ENCODE measurements at places on chromosomes 7 and 10. TPM values are rescaled to one million over a fixed set of nuclear protein-coding genes. Genes with fewer than 3 reads are reported as not detected.

- no peak overlapping the region for H3K27ac ChIP-seq
- H3K4me3 ChIP-seq, result no peak overlapping the region
- no peaks in the 10 kb centered on the region for H3K36me3 ChIP-seq
Measured at GRCh38 chr10:23065181-23065948, 30.0 kb upstream of the MSRB2 start.

Gene NKX2-3
- total RNA-seq, result not detected

DNA sequence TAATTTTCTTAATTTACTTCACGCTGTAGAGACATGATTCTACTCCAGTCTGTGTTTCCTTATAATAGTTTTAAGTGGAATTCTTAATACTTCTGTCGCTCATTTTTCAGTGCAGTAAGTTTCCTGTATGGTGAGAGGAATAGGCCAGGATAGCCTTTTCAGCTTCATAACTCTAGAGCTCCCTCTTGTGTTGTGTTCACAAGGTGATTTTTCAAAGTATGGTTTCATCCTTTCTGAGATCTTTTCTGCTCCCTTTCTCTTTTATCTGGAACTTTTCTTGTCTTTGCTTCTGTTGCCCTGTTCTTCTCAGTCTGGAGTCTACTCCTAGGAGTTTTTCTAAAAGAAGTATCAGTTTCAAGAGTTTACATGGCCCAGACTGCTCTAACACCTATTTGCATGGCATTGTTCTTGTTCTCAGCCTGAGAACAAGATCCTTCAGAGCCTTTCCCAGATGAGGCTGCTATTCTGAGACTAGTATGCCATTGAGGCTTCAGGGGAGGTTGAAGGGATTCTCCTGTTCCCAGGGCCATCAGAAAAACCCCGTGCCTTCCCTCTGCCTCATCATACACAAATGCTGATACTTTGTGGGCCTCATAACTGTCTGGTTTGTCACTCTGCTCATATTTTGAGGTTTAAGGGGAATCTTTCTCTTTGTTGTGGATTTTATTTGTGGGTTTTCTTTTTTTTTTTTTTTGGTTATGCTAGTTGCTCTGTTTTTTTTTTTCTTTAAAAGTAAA lies 21.8 kb downstream of the NET1 start:
- no peaks in the 10 kb centered on the region for H3K27me3 ChIP-seq
- no peak for DNase-seq
- H3K4me3 ChIP-seq, result no peak overlapping the region
- H3K27ac ChIP-seq, result no peak overlapping the region
- H3K36me3 ChIP-seq, result no peaks in the 10 kb centered on the region

Gene CLCN1
- not detected for total RNA-seq

DNA sequence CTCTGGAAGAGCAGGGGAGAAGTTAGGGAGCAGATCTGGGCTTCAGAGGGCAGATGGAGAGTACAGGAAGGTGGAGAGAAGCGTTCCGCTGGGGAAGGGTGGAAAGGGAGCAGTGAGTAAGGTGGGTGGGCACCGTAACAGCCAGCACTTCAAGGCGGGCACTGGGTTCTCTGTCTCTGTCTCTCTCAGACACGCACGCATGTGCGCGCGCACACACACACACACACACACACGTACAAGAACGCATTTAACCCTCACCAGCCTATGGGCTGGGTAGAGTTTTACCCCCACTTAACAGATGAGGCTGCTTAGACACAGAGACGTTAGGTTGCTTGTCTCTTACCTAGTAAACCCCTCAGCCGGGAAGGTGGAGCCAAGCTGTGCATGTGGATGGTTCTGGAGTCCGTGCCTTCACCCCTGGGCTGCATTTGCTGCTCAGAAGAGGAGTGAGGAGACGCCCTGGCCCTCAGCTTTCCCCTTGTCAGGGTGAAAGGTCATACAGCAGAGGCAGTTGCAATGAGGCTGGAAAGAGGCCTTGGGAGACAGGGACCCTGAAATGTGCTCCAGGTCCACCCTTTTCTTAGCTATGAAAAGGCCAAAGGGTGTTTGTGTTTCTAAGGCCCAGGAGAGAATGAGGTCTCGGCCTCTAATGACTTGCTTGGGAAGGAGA lies 16.0 kb downstream of the ADCYAP1R1 start:
- no peak overlapping the region for H3K4me3 ChIP-seq
- H3K36me3 ChIP-seq, result no peaks in the 10 kb centered on the region
- H3K27ac ChIP-seq, result no peak overlapping the region

Gene CCDC3
- total RNA-seq, result 0.16 TPM

GRCh38 chr10:119831656-119832055 lies 41.0 kb downstream of the MCMBP start:
- DNase-seq, result no peak
- H3K4me3 ChIP-seq, result no peak overlapping the region
- no peaks in the 10 kb centered on the region for H3K27me3 ChIP-seq
- peaks cover 84% of the 10 kb centered on the region for H3K36me3 ChIP-seq
- no peaks in the 10 kb centered on the region for H3K4me1 ChIP-seq
- no peak overlapping the region for H3K27ac ChIP-seq

Gene MRLN
- not detected for total RNA-seq

- H3K27ac ChIP-seq, result peak overlapping the region; percentile 99
- peak overlapping the region; percentile 66 for H3K4me3 ChIP-seq
- no peaks in the 10 kb centered on the region for H3K27me3 ChIP-seq
- H3K36me3 ChIP-seq, result peaks cover 20% of the 10 kb centered on the region
Measured at GRCh38 chr7:12211711-12212485, 804 bp downstream of the TMEM106B start.

GRCh38 chr7:154789404-154789803 lies 213.5 kb downstream of the PAXIP1 start:
- no peaks in the 10 kb centered on the region for H3K36me3 ChIP-seq
- H3K4me1 ChIP-seq, result no peaks in the 10 kb centered on the region
- peaks cover 2% of the 10 kb centered on the region for H3K27me3 ChIP-seq
- no peak overlapping the region for H3K4me3 ChIP-seq
- DNase-seq, result no peak

- H3K36me3 ChIP-seq, result no peaks in the 10 kb centered on the region
- no peak for DNase-seq
- H3K27ac ChIP-seq, result no peak overlapping the region
- peaks cover 11% of the 10 kb centered on the region for H3K27me3 ChIP-seq
- peak overlapping the region; percentile 67 for H3K4me3 ChIP-seq
- peaks cover 3% of the 10 kb centered on the region for H3K4me1 ChIP-seq
Measured at GRCh38 chr10:100970076-100970913, 991 bp downstream of the SEMA4G start.

Gene DTX2
- 29.0 TPM for total RNA-seq

Gene TSPAN12
- total RNA-seq, result 0.33 TPM

DNA sequence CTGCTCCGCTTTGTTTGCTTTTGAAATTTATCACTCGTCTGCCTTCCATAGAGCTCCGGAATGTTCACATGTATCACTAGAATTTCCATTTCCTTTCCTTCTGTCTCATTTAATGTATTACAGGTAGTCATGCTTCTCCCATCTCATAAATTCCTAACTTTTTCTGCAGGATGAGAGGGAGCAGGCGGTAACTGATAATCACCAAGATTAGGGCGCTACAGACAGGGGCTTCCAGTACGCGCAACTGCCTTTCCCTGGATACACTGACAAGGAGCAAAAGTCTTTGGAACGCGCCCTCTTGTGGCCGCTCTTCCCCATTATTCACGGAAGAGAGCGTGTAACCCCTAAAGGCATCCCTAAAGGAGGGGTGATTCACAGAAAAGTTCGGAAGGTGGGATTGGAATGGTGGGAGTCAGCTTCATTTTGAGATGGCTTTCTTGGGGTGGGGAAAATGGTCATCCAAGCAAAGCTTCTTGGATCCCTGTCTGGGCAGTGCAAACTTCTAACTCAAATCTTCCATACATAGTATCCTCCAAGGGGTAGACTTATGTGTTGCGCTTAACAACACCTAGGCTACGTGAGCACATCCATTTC lies 6.5 kb downstream of the INHBA start:
- peaks cover 26% of the 10 kb centered on the region for H3K27me3 ChIP-seq
- no peaks in the 10 kb centered on the region for H3K4me1 ChIP-seq
- no peak for DNase-seq
- no peaks in the 10 kb centered on the region for H3K36me3 ChIP-seq
- H3K27ac ChIP-seq, result no peak overlapping the region

- DNase-seq, result no peak
- no peaks in the 10 kb centered on the region for H3K36me3 ChIP-seq
- H3K4me1 ChIP-seq, result no peaks in the 10 kb centered on the region
Measured at GRCh38 chr10:63977329-63977923, 456.2 kb downstream of the REEP3 start.

Gene PTPRN2
- total RNA-seq, result 1.6 TPM

DNA sequence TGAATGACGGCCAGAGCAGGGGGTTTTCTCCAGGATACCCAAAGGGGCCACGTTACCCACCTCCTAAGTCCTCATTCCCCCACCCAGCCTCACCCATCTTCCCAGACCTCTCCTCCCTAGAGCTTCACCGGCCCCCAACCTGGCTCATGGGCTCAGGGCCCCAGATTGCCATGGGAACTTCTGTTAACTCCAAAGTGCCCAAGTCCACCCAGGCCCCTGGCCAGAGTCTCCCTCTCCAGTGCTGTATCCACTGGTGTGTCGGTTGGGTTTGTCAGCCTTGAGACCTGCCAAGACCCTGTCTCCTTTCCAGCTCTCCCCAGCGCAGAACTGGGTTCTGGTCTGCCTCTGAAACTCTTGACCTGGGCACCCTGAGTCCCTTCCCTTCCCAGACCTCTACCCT lies 37.1 kb upstream of the ZMIZ2 start:
- no peaks in the 10 kb centered on the region for H3K27me3 ChIP-seq
- no peak overlapping the region for H3K27ac ChIP-seq
- H3K4me3 ChIP-seq, result no peak overlapping the region

GRCh38 chr10:70847659-70848360 lies 32.1 kb downstream of the SGPL1 start:
- H3K4me3 ChIP-seq, result no peak overlapping the region
- no peak overlapping the region for H3K27ac ChIP-seq
- no peaks in the 10 kb centered on the region for H3K27me3 ChIP-seq
- no peak for DNase-seq
- peaks cover 26% of the 10 kb centered on the region for H3K36me3 ChIP-seq

Gene RTKN2
- total RNA-seq, result 13.1 TPM

Gene TWNK
- total RNA-seq, result 16.9 TPM

Gene UNCX
- total RNA-seq, result not detected

DNA sequence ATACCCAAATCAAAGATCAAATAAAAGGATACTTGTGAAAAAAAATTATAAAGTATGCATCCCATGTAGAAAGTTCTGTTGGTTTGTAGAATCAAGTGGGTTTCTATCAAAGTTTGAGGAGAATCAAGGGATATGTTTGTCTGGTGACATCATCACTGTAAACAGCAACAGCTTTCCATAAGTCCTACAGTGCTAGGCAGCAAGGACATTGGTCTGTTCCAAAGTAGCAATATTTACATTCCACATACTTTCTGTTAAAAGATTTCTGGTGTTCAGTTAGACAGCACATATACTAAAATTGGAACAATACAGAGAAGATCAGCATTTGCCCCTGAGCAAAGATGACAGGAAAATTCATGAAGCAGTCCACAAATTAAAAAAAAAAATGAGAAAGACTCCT lies 683.9 kb downstream of the XPNPEP1 start:
- no peaks in the 10 kb centered on the region for H3K36me3 ChIP-seq
- H3K27ac ChIP-seq, result no peak overlapping the region
- H3K27me3 ChIP-seq, result no peaks in the 10 kb centered on the region
- H3K4me3 ChIP-seq, result no peak overlapping the region

Gene NRP1
- not detected for total RNA-seq

- no peak overlapping the region for H3K27ac ChIP-seq
- no peaks in the 10 kb centered on the region for H3K36me3 ChIP-seq
- no peak overlapping the region for H3K4me3 ChIP-seq
Measured at GRCh38 chr7:101171442-101171837, 6.1 kb upstream of the VGF start.

DNA sequence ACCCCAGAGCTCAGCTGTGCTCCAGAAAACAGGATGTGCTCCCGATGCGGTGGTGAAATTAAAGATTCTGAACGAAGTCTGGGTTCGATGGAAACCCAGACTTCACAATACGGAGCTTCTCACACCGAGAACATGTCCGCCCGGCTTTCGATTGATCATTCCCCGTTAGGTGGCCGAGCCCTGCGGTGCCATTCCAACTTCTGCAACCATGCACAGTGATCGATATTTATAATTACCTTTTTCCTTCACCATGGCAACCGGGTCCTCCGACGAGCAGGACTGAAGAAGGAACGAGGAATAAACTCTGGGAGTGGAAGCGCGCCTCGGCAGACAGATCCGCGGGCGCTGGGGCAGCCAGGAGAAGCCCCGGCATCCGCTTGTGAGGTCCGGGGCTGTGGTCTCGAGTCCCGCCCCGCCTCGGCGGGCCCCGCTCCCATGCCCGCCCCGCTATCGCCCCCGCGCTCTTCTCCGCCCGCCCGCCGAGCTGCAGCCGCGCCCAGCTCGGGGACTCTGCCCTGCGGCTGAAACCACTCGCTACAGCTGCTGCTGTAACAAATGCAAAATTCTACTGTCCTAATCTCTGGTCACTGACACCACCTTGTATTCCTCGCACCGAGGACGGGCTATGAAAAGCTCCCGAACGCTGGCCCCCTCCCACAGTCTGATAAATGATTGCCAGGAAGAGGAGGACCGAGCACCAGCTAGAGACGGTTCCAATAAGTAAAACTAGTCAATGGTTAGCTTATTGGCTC lies 26.2 kb downstream of the ABLIM1 start:
- peak overlapping the region; percentile 69 for H3K4me3 ChIP-seq
- H3K36me3 ChIP-seq, result no peaks in the 10 kb centered on the region
- peaks cover 14% of the 10 kb centered on the region for H3K4me1 ChIP-seq
- H3K27ac ChIP-seq, result no peak overlapping the region

GRCh38 chr10:132646443-132647097 lies 109.0 kb downstream of the INPP5A start:
- H3K27ac ChIP-seq, result no peak overlapping the region
- no peaks in the 10 kb centered on the region for H3K27me3 ChIP-seq
- DNase-seq, result no peak
- H3K4me1 ChIP-seq, result no peaks in the 10 kb centered on the region
- H3K36me3 ChIP-seq, result no peaks in the 10 kb centered on the region

DNA sequence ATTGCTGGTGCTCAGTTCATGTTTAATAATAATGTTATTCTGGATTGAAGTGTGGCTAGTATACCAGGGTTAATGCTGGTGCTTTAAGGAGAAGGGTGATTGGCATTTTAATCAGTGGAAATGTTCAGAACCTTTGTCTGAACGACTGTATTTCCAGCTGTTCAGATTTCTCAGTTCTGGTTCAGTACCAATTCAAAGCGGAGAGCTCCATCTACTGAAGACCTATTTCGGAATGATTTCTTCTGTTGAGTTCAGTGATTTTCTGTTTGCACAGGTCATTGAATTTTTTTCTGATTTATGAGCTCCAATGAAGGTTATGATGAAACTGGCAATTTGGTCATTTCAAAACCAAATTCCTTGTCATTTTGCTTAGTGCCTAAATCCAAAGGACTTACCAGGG lies 160.1 kb downstream of the EXOC4 start:
- H3K27me3 ChIP-seq, result no peaks in the 10 kb centered on the region
- no peaks in the 10 kb centered on the region for H3K36me3 ChIP-seq
- H3K4me1 ChIP-seq, result peaks cover 2% of the 10 kb centered on the region
- no peak overlapping the region for H3K4me3 ChIP-seq
